Activated T-helper 2 cell treated with anti-CD3 and anti-CD28 coated beads, Interferon-gamma antibody, Interleukin-2, Interleukin-4, amounts not matched to agents 10 μg/mL and 5 μg/mL and 100 μg/mL, durations not matched to agents 14 hours and 24 hours and 36 hours (primary cell): ENCODE measurements at places on chromosomes 3 and 15. TPM values are rescaled to one million over a fixed set of nuclear protein-coding genes. Genes with fewer than 3 reads are reported as not detected.

DNA sequence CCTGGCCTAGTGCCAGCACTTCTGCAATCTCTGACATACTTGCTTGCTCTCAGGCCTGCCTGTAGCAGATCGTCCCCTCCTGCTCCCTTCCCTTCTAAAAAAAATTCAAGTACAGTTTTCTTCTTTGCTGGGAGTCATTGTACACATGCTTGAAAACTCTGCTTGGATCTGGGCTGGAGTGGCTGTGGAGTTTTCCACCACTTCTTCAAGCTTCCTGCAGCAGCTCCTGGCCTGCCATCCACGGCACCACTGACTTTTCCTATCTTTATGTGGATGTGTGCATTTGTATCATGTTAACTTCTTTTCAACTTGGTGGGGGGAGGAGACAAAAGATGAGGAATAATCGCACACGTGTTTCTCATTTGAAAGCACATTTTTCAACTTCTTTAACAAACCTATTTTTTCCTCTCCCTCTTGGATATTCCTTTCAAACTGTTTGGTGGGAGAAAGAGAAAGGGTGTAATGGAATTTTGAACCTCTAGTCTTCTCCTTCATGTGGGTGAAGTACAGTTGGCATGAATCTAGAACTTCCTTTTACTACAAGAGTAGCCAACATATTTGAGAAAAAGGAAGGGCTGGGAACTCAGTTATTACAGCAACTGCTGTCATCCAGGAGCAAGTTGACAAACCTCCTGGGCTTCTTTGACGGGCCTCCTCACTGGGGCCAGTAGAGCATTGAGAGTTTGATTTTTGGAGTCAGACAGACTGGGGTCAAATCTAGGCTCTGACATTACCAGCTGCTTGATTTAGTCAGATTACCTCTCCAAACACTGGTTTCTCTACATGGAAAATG lies 61.2 kb upstream of the LRTM1 start:
- no peaks in the 10 kb centered on the region for H3K27me3 ChIP-seq
- H3K4me3 ChIP-seq = no peak overlapping the region
- H3K36me3 ChIP-seq = no peaks in the 10 kb centered on the region
- H3K27ac ChIP-seq = no peak overlapping the region
- DNase-seq = no peak
- no peaks in the 10 kb centered on the region for H3K4me1 ChIP-seq

GRCh38 chr15:99571299-99571698 lies 5.5 kb downstream of the MEF2A start:
- H3K27ac ChIP-seq = no peak overlapping the region
- H3K27me3 ChIP-seq = no peaks in the 10 kb centered on the region
- H3K4me1 ChIP-seq = peaks cover 32% of the 10 kb centered on the region
- no peak overlapping the region for H3K4me3 ChIP-seq
- DNase-seq = no peak

DNA sequence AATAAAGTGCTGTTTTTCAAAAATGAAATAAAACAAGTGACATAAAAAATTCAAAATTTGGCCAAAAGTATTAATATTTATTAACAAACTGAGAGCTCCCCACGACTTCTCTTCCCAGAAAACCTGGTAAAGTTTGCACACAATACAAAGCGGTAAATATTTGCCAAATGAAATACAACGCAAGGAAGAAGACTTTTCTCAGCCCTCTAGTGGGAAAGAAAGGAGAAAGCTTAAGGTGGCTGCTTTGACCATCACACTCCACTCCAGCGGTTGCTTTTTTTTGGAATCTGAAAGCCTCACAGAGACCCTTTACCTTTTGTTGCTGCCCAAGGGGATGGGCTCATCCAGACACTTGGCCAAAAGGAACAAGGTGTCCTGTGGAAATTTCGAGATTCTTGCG lies 1.1 kb upstream of the GK5 start:
- no peaks in the 10 kb centered on the region for H3K36me3 ChIP-seq
- peak overlapping the region; percentile 68 for H3K4me3 ChIP-seq
- peaks cover 18% of the 10 kb centered on the region for H3K4me1 ChIP-seq
- H3K27ac ChIP-seq = no peak overlapping the region
- no peak for DNase-seq

DNA sequence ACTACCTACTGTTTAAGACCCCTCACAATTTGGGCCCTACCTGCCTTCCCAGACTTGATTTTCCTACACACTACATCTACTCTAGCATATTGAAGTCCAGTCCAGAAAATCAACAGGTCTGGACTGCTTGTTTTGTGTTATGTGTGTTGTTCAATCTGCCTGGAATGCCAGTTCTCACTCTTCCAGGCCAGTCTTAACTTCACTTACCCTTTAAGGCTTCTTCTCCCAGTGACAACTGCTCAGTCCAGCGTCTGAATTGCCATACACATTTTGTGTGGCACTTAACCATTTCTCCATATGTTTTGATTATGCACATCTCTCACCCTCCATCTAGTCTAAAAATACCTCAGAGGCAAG lies 1.1 kb downstream of the TICRR start:
- H3K4me3 ChIP-seq = peak overlapping the region; percentile 92
- no peak for DNase-seq
- peaks cover 41% of the 10 kb centered on the region for H3K36me3 ChIP-seq
- H3K27me3 ChIP-seq = peaks cover 10% of the 10 kb centered on the region
- peak overlapping the region; percentile 77 for H3K27ac ChIP-seq

DNA sequence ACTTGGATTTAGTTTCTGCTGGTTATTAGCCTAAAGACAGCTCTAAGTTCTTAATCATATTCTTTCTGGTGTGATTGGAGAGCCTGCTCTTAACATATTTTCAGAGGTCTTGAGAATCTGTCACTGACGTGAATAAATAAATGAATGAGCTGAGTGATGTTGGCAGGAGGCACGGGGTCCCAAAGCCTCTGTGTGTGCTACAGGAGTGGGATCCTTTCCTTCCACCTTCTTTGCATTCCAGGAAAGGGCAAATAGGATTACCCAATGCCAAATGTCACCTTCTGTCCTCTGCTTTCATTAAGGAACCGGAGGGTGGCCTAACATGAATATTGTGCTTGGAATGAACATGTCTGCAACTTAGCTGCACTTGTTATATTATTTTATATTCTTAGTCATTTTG lies 53.1 kb downstream of the CD47 start:
- peaks cover 47% of the 10 kb centered on the region for H3K36me3 ChIP-seq
- no peak overlapping the region for H3K27ac ChIP-seq
- no peak for DNase-seq
- H3K27me3 ChIP-seq = no peaks in the 10 kb centered on the region
- H3K4me1 ChIP-seq = peaks cover 3% of the 10 kb centered on the region

The STAB1 gene
- total RNA-seq = 0.07 TPM in 1 of 2 replicates, not detected in the other

The PRR20G gene
- not detected in 2 replicates for total RNA-seq
